SJCRH30 (cell line): ENCODE measurements at places on chromosomes 7 and 10.

- H3K36me3 ChIP-seq, result no peaks in the 10 kb centered on the region
- no peaks in the 10 kb centered on the region for H3K27me3 ChIP-seq
- no peak overlapping the region for H3K27ac ChIP-seq
- peaks cover 9% of the 10 kb centered on the region; the same call in 1 of the 2 replicates for H3K4me1 ChIP-seq
- no peak overlapping the region for H3K4me3 ChIP-seq
Measured at GRCh38 chr10:94066411-94066810, 72.7 kb downstream of the PLCE1 start.

DNA sequence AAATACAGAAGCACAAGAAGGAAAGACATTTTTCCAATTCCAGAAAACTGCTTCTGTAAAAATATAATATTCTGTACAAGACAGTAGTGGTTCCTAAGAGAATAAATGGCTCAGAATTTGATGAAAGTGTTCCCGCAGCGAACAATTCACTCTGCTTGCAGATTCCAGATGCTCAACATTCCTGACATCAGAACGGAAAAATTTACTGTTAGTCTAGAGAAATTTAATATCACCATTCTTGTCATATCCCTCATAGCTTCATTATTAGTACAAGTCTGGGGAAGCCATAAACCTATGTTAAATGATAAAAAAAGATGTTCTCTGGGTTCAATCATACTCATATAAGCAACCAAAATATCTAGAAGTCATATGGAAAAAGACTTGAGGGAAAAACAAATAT, 83.6 kb downstream of the MPP7 start:
- H3K4me3 ChIP-seq, result no peak overlapping the region
- H3K27ac ChIP-seq, result peak overlapping the region; percentile 20
- peaks cover 24% of the 10 kb centered on the region for H3K4me1 ChIP-seq
- H3K27me3 ChIP-seq, result no peaks in the 10 kb centered on the region

DNA sequence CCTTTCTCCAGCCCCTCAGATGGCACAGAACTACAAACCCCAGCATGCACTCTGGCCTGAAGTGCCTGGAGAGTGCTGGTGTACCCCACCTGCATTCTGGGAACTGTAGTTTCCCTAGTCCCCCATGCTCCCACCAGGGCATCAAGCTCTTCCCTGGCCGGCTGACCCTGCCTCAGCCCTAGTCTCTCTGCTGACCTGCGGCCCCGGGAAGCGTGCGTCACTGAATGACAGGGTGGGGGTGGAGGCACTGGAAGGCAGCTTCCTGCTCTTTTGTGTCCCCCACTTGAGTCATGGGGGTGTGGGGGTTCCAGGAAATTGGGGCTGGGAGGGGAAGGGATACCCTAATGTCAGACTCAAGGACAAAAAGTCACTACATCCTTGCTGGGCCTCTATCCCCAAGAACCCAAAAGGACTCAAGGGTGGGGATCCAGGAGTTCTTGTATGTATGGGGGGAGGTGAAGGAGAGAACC, 2.1 kb downstream of the NOS3 start:
- peaks cover 11% of the 10 kb centered on the region for H3K27me3 ChIP-seq
- peak; percentile 66 for DNase-seq
- no peak overlapping the region for H3K4me3 ChIP-seq
- H3K36me3 ChIP-seq, result no peaks in the 10 kb centered on the region
- H3K27ac ChIP-seq, result no peak overlapping the region

DNA sequence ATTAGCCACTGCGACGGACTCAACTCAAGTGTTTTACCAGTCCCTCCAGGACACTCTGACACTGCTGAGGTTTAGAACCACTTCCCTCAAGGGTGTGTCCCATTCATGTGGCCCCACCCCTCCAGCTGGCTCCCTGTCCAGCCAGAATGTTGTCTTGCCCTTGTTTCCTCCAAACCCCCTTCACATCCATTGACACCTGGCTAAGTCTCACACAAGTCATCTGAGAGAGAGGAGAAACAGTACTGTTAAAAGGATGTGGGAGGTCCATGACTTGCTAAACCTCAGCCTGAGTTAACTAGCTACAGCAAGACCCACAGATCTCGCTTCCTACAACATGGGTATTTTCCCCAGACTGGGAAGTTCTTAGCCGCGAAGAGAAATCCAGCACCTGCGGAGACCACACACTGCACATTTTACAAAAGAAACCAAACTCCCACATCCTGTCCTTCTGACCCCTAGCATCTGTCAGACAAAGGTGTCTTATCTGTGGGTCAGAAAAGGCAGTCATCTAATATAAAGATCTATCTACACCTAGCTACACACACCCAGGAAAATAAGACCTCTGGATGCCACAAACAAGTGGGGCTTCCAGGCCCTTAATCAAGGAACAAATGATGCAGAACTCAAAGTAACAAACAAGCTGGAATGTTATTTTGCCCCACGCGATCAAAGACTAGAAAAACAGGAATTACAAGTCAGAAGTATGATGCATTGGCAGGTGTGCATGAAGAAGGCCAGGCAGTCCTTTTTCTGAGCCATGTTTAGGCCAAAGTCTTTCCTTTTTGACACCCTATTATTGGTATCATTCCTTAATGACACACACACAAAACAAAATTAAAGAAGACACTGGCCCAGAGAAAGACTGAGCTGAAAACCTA, 13.9 kb downstream of the OSBPL3 start:
- H3K4me1 ChIP-seq, result peaks cover 39% of the 10 kb centered on the region
- H3K4me3 ChIP-seq, result no peak overlapping the region
- DNase-seq, result peak; percentile 72

GRCh38 chr7:16504019-16504418, 22.6 kb upstream of the LRRC72 start:
- H3K4me1 ChIP-seq, result peaks cover 11% of the 10 kb centered on the region
- peak; percentile 94 for DNase-seq
- no peaks in the 10 kb centered on the region for H3K27me3 ChIP-seq
- peak overlapping the region; percentile 34 for H3K27ac ChIP-seq
- no peaks in the 10 kb centered on the region for H3K36me3 ChIP-seq
- no peak overlapping the region for H3K4me3 ChIP-seq

- peaks cover 3% of the 10 kb centered on the region for H3K4me1 ChIP-seq
- no peaks in the 10 kb centered on the region for H3K27me3 ChIP-seq
- no peak overlapping the region for H3K4me3 ChIP-seq
- no peak for DNase-seq
- no peak overlapping the region for H3K27ac ChIP-seq
Measured at GRCh38 chr7:117185124-117185523, 137.7 kb downstream of the WNT2 start.

DNA sequence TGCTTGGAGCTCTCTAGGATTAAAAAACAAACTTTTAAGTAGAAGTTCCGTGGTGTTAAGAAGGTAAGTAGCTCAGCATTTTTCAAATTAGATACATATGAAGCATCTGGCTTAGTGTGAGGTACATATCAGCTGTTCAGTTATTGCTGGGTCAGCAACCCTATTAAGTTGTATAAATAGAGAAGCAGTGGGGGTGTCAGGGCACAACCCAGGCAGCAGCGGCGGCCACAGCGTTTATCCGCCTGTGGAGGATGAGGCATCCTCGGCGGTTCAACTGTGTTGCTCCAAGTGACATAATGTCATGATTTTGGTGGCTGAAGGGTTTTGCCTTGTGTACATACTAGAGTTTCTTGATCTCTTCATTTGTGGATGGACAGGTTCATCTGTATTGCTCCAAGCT, 54.6 kb upstream of the KIF5B start:
- peaks cover 8% of the 10 kb centered on the region for H3K4me1 ChIP-seq
- H3K36me3 ChIP-seq, result no peaks in the 10 kb centered on the region
- H3K27me3 ChIP-seq, result no peaks in the 10 kb centered on the region
- H3K27ac ChIP-seq, result no peak overlapping the region
- no peak for DNase-seq

DNA sequence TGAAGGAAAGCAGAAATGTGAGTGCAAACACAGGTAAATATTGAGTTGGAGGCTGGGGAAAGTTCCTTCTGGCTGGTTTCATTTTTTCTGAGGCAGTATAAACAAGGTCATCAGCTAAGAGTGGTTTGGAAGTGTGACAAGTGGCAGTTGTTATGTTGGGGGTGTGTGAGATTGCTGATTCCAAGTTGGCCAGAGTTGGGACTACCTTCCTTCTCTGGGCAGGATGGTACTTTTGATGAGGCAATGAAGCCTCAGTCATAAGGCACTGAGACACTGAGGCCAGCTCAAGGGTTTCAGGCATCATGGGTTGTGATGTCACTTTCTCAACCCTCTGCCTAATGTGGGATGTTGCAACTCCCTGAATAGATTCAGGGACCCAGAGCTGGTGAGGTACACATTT, 8.2 kb upstream of the PTTG1IP2 start:
- no peaks in the 10 kb centered on the region for H3K27me3 ChIP-seq
- no peak for DNase-seq
- no peaks in the 10 kb centered on the region for H3K36me3 ChIP-seq
- H3K27ac ChIP-seq, result no peak overlapping the region

DNA sequence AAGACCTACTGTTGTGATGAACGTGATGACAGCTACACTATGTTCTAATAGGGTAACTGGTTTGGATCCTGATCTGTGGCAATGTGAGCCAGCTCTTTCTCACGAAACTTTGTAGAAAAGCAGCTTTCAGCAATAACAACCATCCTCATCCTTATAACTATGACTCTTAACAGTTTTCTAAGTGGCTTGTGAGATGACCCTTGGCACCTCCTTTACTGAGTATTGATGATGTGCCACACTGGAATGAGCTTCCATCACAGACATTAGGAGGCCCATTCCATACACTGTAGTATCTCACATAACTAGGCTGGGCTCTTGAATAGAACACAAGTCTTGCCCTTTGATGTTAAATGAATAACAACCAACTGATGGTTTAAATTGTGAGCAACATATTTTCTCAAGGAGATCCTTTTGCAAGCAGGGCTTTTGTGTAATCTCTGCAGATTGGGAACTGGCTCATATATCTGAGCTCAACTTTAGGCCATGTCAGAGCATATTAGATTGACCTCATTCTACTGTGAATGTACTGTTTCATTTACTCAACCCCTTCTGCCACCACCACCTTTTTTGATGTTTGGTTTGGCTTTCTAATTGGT, 46.4 kb downstream of the MYPN start:
- H3K36me3 ChIP-seq, result no peaks in the 10 kb centered on the region
- H3K4me3 ChIP-seq, result no peak overlapping the region
- no peak overlapping the region for H3K27ac ChIP-seq
- DNase-seq, result no peak
- H3K27me3 ChIP-seq, result no peaks in the 10 kb centered on the region

GRCh38 chr7:47818796-47819606, 129.3 kb downstream of the PKD1L1 start:
- H3K27me3 ChIP-seq, result no peaks in the 10 kb centered on the region
- peak; percentile 72 for DNase-seq
- H3K36me3 ChIP-seq, result no peaks in the 10 kb centered on the region
- no peak overlapping the region for H3K4me3 ChIP-seq
- no peak overlapping the region for H3K27ac ChIP-seq

GRCh38 chr7:22854158-22855048, 31.8 kb upstream of the TOMM7 start:
- H3K36me3 ChIP-seq, result peaks cover 18% of the 10 kb centered on the region
- peak overlapping the region; percentile 80 for H3K27ac ChIP-seq
- peak overlapping the region; percentile 69 for H3K4me3 ChIP-seq
- no peaks in the 10 kb centered on the region for H3K27me3 ChIP-seq
- H3K4me1 ChIP-seq, result peaks cover 20% of the 10 kb centered on the region
- DNase-seq, result peak; percentile 91

DNA sequence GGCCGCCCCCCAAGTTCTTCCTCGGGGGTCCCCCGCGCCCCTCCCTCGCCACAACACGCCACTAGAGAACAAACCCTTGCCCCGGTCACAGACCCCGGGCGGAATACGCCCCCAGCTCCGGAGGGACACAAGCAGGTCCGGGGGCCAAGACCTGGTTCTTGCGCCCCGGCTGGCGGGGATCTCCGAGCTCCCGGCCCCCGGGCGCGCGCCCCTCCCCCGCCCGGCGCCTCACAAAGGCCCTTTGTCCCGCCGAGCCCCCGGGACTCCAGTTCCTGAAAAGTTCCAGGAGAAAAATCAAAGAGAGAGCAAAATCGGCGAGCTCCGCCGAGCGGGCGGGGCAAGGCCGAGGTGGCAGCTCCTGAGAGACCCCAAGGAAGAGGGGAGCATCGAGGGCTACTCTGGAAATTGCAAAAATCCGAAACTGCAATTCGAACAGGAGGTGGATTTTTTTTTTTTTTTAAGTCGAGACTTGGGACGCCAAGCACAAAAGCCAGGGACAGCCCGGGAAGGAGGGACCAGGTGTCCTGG, 4.0 kb downstream of the TNRC18 start:
- H3K27ac ChIP-seq, result no peak overlapping the region
- H3K4me3 ChIP-seq, result peak overlapping the region; percentile 97
- H3K4me1 ChIP-seq, result peaks cover 15% of the 10 kb centered on the region; the same call in 1 of the 2 replicates
- no peak for DNase-seq
- H3K36me3 ChIP-seq, result no peaks in the 10 kb centered on the region
- no peaks in the 10 kb centered on the region for H3K27me3 ChIP-seq

DNA sequence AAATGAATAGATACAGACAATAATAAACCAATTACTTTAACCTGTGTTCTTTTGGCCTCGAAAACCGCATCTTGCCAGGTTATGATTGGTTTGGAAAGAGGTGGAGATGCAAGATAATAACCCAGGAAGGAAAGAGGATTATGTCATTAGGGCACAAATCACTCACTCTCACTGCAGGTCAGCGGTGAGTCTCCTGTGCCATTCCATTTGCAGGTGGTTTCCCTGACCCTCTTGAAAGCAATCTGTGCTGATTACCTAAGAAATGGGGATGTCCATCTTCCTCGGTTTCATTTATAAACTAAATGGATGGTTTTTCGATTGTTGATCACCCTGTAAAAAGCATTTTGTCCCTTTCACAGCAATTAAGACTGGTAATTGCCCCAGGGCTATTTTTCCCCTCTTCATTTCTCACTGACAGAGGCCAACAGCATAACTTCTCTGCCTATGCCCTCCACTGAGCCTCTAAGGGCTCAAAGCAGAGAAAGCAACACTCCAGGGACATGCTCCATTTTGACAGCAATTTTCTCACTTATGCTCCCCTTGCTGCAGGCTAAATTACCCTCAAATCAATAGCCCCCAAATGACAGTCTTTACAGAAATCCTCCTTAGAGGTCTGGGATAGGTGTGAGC, 257.5 kb downstream of the IPMK start:
- no peak overlapping the region for H3K27ac ChIP-seq
- peaks cover 5% of the 10 kb centered on the region for H3K4me1 ChIP-seq
- no peak overlapping the region for H3K4me3 ChIP-seq

DNA sequence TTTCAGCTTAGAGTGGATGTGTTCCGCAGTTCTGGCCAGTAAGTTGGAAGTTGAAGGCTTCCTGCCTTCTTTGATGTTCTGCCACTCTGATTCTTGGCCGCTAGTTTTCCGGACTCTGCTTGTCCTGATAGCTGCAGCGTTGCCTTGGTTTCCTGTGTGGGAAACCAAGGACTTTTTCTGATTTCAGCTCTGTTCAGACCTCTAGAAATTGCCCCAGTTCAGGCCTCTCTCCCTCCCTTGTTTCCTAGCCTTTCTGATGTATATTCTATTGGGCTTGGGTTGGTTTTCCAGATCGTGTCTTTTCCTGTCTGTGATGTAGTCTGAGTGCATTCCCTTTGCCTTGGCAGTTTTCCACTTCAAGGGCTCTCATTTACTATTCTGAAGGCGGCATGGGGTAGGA, 318.7 kb downstream of the BBS9 start:
- H3K27ac ChIP-seq, result no peak overlapping the region
- H3K4me3 ChIP-seq, result no peak overlapping the region
- DNase-seq, result no peak

- no peaks in the 10 kb centered on the region for H3K36me3 ChIP-seq
- H3K27ac ChIP-seq, result no peak overlapping the region
- no peak for DNase-seq
- H3K4me3 ChIP-seq, result no peak overlapping the region
- H3K27me3 ChIP-seq, result no peaks in the 10 kb centered on the region
- no peaks in the 10 kb centered on the region for H3K4me1 ChIP-seq
Measured at GRCh38 chr10:69091143-69091651, 3.3 kb downstream of the SRGN start.

- DNase-seq, result no peak
- no peak overlapping the region for H3K27ac ChIP-seq
- H3K4me3 ChIP-seq, result no peak overlapping the region
- H3K27me3 ChIP-seq, result no peaks in the 10 kb centered on the region
- H3K36me3 ChIP-seq, result no peaks in the 10 kb centered on the region
- H3K4me1 ChIP-seq, result no peaks in the 10 kb centered on the region; the same call in none of the 2 replicates
Measured at GRCh38 chr10:86950349-86950748, 7.1 kb downstream of the MMRN2 start.
